ENCODE measurements at places on chromosomes 7 and 10.

DNA sequence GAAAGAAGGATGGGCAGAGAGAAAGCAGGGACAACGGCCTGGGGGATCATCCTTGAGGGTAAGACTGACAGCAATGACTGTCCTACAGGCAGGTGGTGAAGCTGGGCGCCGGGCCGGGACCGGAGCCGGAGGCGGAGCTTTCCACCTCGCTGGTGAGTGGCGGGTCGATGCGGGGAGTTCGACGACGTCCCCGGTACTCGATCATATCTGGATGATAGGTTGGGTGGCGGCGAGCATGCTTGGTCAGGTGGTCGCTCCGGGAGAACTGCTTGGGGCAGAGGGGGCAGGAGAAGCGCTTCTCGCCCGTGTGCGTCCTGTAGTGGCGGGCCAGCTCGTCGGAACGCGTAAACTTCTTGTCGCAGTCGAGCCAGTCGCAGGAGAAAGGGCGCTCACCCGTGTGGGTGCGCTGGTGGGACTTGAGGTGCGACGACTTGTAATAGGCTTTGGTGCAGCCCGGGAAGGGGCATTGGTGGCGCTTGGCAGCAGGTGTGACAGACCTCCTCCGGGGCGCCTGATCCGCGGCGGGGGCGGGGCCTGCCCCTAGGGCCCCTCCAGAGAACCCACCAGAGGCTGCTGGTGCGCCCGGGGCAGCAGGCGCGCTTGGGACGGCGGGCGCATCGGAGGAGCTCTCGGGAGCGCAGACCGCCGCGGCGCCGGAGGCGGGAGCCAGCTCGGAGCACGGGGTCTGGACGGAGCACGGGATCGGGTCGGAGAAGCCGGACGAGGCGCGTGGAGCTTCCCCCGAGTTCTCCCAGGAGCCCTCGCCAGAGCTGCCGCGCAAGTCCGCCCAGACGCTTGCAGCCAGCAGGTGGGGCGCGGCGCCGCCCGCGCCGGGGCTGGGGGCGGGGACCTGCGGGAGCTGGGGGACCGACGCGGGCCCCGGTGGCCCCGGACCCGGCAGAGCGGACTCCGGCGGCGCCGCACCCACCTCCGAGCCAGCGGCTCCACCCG, 752 bp downstream of the KLF14 start:
- peak; percentile 26 for DNase-seq

GRCh38 chr7:115359955-115360354, 438.1 kb downstream of the MDFIC start:
- DNase-seq, result no peak

DNA sequence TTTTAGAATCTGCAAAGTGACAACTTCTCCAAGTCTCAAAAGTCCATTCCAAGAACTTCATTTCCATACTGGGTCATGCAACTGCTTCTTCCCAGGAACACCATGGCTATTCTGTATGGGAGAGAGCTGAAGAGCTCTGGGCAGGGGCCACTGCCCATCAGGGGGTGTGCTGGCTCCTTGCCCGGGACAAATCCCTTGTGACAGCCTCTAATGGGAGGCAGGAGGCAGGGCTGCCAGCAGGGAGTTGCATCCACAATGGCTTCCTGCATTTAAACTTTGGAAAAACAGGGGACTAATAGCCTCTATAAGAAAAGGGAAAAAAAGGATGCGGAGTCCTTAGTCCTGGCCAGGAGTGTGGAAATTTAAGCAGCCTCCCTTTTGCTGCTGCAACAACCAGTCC, 18.4 kb upstream of the FRMD4A start:
- DNase-seq, result no peak

GRCh38 chr7:32616625-32617024, 121.3 kb downstream of the AVL9 start:
- DNase-seq, result no peak

GRCh38 chr7:89563597-89563996, 590.7 kb upstream of the STEAP1 start:
- DNase-seq, result no peak

GRCh38 chr7:150738591-150739001, 1.4 kb downstream of the GIMAP5 start:
- no peak for DNase-seq

- no peak for DNase-seq
These were observed 319.2 kb downstream of the CDC14C start for GRCh38 chr7:49243521-49243920.

GRCh38 chr7:2738766-2739549, 51.0 kb downstream of the AMZ1 start:
- no peak for DNase-seq

DNA sequence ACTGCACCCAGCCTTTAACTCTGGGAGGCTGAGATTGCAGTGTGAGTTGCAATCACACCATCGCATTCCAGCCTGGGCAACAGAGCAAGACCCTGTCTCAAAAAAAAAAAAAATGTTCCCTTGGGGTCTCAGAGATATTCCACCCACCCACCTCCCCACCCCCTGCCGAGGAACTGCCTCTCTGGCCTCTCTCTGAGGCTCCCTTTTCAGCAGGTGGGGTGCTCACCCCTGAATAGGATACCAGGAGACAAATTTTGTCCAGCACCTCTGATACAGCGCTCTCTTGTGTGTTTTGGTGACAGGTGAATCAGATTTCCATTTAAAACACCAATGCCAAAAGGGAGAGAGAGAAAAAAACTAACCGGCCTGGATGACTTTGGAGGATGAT, 92.6 kb upstream of the KIF5B start:
- no peak for DNase-seq

DNA sequence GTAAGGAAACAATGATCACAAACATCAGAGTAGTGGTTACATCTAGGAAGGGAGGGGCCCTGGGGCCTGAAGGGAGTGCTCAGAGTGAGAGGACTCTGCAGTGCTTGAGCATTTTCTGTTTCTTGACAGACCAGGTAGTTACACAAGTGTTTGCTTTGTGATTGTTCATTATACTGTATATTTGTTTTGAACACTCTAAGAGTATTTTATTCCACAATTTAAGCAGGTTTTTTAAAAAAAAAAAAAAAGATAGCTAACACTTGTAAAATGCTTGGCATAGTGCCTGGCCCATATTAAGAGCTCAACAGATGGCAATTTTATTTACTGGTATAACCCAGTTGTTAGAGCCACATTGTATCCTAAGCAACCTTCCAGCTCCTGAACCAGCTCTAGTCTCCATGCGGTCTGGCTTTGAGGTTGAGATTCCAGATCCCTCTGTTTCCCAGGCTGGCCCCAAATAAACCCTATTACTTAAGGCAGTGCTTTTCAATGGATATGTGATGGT, 20.1 kb upstream of the ATXN7L1 start:
- DNase-seq, result no peak

DNA sequence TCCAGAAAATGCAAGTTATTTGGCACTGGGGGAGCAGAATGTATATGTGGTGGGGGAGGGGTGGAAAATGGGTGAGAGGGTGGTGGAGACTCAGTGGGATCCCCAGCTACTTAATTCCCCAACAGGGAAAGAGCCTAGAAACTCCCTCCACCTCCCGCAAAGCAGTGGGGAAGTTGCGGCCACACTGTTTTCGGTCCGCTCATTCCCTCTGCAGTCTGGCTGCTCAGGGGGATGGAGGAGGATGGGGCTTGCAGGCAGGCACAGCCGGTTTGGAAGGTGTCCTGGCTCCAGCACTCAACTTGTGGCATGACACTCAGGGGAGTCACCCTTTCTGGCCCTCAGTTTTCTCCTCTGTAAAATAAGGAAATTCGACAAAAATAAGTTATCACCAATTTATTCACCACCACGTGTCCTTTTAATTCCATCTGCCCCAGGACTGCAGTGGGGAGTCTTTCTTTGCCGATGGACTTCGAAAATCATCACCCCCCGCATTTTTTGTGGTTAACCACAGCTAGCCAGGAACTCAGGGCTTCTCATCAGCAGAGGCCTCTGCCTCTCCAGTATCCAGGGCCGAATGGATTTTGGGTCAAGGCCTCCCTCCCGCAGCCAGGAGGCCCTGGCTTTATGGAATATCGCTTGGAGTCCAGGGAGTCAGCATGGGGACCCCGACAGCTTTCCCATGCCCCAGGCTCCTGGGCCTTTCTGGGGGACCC, 1.6 kb upstream of the HTRA1 start:
- DNase-seq, result no peak

DNA sequence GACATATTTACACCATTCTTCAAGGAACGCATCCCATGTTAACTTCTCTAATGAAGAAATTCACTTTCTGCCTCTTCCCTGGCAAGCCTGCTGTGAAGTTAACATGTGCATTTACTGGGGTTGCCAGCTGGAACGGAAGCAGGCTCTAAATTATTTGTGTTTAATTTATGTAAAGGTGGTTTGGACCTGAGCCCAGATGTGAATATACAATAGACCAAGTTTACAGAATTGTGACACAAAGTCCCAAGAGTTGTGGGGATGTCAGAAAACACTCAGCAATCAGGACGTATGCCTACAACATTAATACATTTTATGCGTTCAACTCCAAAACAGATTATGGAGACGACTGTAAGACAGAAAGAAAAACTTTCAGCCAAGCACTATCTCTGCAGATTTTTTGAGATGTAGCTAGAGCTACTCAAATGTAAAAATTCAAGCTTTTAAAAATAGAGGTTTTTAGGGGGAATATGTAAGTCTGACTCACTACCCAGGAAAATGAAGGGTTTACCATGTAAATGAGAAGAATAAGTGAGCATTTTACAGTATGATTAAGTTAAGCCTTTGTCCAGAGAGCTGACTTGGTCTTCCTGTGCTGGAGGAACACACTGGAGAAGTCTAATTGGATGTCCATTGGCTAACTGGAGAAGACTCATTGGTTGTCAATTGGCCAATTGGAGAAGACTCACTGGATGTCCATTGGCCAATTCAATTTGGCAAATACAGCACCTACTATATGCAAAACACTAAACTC, 19.5 kb downstream of the NRP1 start:
- no peak for DNase-seq

GRCh38 chr10:84336406-84337090, 8.2 kb downstream of the CCSER2 start:
- DNase-seq, result no peak

GRCh38 chr10:34954142-34954541, 136.0 kb downstream of the CUL2 start:
- DNase-seq, result no peak

- no peak for DNase-seq
These were observed 14.8 kb downstream of the PDAP1 start for GRCh38 chr7:99393355-99394187.

- DNase-seq, result no peak
These were observed 10.0 kb upstream of the SLIT1 start for GRCh38 chr10:97195706-97196222.

DNA sequence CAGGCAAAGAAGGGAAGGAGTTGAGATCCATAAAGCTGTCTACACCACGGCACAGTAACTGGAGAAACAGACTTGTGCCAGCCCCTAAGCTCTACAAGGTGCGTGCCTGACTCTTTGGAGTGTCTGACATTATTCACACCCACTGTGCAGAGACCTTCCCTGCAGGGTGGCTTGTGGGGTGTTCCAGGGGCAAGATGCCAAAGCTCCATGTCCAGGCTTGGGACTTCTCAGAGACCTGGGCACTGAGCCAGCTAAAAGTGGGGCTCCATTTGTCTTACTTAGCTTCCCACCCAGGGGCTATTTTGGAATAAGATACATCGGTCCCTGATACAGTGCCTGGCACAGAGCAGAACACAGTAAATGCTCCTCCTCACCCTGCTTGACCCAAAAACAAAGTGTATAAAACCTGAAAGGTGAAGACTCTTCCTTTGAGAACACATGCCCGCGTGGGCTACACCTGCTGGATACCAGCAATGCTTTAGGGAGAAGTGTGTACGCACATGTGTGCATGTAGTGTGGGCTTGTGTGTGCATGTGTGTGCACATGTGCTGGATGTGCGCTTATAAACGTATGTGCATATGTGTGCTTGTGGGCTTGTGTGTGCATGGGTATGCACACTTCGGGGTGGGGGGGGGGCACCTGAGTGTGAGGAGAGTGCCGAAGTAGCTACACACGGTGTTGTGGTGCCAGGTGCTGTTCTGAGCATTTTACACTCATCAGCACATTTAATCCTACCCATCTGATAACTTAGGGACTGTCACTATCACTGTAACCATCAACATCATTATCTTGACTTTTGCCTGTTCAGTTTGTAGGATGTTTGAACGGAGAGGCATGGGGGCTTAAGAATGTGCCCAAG, 143.0 kb downstream of the ARHGAP22 start:
- no peak for DNase-seq

GRCh38 chr7:91892821-91893340, 12.4 kb upstream of the MTERF1 start:
- DNase-seq, result no peak

DNA sequence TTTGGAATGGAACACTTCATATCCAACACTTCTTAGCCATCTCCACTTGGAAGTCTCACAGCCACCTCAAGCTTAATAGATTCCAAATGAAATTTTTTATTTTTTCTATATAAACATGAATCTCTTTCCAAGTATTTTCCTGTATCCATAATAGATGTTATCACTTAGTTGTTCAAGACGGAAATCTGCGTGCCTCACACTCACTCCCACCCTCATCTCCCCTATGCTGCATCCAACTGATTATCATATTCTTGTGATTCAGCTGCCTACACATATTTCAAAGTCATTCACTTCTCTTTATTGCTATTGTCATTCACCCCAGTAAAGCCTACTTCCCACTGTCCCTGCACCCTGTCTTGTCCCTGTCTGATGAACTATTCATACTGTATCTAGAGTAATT, 70.2 kb upstream of the MKX start:
- DNase-seq, result peak; percentile 12

DNA sequence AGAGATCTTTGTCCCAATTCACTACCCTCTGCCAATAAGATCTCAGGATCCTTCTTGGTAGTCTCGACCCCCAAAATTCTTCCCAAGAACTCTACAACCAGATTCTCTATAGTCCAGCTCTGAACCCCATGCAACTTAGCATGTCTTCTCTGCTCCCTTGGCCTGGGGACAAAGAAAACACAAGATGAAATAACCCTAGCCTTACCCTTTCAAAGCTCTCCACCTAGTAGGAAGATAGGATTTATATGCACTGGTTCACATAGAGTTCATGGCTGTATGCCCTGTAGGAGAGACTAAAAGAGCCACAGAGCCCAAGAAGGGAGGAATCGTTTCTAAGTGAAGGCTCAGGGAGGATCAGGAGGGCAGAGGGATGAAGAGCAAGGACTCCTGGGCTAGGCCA, 96.1 kb downstream of the PPP1R3C start:
- DNase-seq, result no peak

- DNase-seq, result no peak
These were observed 249.6 kb upstream of the VWC2 start for GRCh38 chr7:49523870-49524269.

DNA sequence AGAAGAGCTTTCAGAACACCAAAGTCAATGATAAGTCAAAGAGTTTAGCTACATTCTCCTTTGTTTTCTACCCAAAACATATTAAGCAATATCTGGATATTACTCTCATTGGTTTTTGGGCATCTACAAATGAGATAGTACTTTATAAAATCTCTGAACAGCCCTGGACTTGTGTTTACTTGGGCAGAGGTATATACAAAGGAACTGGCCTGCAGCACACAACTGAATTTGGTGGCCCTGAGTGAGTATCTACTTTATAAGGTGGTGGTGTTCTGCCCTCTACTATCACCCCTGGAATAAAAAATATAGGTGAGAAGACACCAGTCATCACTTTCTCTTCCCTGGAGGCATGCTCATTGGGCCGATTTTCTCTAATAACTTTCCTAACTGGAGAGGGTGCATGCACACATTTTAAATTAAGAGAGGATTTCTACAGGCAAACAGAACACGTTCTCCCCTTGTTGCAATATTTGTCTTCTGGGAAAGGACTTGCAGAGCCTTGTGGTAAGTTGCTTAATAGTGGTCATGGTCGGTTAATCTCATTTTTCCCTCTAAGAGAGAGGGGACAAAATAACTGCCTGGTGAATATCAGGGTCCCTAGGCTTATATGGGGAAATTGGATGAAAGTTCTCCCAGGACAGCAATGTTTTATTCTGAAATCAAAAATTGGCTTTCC, 41.1 kb downstream of the OTUD1 start:
- no peak for DNase-seq

GRCh38 chr7:99380032-99380822, 5.7 kb downstream of the ARPC1B start:
- peak; percentile 96 for DNase-seq
